ENCODE measurements at places on chromosomes 3 and 15.
A peak's percentile ranks its signal among the peaks of the same experiment; 100 is the strongest.

- DNase-seq: no peak
These were observed 31.3 kb upstream of the BFSP2 start for GRCh38 chr3:133368371-133369067.

DNA sequence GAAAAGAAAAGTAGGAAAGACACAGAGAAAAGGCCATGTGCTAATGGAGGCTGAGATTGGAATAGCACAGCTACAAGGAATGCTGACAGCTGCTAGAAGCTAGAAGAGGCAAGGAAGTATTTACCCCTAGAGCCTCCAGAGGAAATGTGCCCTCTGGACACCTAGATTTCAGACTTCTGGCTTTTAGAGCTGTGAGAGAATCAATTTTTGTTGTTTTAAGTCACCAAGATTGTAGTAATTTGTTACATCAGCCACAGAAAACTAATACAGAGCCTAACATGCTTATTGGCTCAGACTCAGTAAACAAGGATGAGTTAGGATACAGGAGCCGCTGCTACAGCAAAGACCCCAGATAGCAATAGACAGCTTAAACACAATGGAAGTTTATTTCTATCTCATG is 33.1 kb upstream of the GLCE start:
- peak; percentile 54 for DNase-seq

GRCh38 chr15:80003171-80003570 is 32.2 kb upstream of the BCL2A1 start:
- no peak for DNase-seq

DNA sequence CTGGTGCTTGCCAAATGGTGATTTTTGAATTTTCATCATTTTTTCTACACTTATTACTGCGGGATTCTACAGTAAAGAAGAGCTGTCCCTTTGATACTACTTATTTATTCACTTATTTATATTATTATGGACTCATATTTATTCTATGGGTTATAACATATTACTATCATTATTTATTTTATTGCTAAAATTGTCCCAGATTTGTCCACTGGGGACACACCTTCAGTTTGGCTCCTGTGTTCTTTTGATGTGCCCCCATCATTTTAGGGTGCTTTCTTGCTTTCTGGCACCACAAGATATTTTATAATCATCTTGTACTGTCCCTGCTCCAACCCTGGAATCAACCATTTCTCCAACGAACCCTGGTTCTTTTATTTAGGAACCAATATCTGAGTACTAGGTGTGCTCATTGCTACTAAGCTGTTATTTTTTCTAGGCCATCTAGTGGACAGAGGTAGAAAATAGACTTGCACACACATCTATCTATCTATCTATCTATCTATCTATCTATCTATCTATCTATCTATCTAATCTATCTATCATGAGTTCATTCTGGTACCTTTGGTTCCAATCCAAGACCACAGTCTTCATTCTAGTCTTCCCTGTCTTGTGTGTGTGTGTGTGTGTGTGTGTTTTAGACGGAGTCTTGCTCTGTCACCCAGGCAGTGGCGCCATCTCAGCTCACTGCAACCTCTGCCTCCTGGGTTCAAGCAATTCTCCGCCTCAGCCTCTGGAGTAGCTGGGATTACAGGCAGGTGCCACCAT is 16.0 kb downstream of the SLC22A14 start:
- peak; percentile 46 for DNase-seq

- peak; percentile 31 for DNase-seq
These were observed 9.6 kb downstream of the CLEC3B start for GRCh38 chr3:45035441-45036301.

DNA sequence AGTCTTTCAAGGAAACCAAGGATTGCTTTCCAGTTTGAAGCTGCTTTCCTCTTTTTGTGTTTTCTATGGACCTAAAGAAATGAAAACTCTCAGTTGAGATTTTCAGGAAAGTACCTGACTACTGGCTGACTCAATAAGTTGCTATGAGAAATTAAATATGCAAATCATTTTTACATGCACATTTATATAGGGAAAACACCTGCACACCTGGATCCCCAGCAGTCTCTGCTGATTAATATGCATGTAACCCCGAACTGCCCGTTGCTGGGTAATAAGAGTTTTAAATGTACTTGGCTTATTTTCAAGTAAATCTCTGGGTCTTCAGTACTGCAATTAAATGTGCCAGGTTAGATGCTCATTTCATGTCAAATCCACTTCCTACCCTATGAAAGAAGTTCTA is 77.2 kb downstream of the KBTBD8 start:
- DNase-seq: no peak

DNA sequence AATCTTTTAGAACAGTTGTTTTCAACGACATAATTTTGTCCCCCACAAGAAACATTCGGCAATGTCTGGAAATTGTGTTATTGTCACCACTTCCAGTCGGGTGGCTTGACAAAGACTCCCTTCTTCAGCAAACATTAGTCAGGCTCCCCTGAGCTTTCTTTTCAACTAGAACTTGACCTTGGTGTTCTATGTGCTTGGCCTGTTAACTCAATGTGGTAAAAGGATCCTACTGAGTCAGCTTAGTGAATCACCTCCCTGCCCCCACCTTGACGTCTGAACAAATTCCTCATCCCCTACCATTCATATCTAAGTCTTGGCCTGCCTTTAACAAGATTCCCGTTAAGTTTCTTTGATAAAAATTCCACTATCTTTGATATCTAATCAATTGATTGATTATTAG is 465.0 kb upstream of the ROBO1 start:
- peak; percentile 95 for DNase-seq

- DNase-seq: no peak
These were observed 61.9 kb upstream of the PHLDB2 start for GRCh38 chr3:111797171-111797615.

GRCh38 chr15:25525741-25526140 is 86.9 kb upstream of the UBE3A start:
- DNase-seq: no peak

DNA sequence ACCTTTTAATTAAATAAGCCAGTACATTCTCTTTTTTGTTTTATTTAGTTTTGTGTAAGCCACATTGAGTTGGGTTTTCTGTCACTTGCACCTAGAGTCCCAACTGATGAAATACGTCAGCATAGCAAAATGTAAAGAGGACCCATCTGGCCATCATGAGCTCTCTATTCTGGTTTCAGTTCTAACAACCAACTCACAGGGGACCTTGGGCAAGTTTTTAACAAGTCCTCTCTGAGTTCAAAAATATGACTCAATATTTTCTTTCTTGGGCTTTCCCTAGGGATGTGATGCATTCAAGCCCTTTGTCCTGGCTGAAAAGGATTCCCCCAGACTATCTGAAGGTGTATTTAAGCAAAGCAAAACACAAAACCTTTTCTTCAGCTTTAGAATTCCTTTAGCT is 32.9 kb downstream of the PLCH1 start:
- DNase-seq: peak; percentile 69

DNA sequence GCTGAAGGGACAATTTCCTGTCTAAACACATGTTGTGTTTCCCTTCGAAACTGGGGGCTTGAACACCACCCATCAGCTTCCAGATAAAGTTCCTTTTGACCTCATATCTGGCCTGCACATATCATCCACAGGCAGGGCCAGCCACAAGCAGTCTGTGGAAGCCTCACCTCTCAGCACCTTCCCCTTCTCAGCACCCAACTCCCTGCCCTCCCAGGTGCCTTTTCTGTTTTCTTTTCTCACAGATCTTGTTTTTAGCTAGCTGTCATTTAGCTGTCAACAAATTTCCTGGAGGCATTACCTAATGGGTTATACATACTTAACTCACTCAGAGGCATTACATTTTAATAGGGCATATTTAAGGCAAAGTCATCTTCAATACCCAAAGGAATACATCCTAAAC is 93.9 kb downstream of the SEMA6D start:
- no peak for DNase-seq

DNA sequence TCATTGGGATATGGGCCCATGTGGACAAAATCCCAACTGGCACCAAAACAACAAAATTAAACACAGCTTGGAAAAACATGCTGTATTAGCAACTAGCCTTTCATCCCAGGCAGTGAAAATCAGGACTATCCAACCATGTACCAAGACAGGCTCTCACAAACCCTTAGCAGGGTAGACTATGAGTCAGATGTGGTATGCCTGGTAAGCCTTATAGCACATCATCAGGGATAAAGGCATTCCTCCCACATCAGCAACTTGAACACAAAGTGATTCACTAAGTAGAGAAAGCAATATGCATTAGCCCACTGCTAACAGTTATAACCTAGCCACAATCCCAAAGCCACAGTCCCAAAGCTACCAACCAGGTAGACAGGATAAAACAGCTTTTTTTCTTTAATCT is 8.0 kb downstream of the CEP152 start:
- peak; percentile 80 for DNase-seq

GRCh38 chr3:101340591-101340990 is 20.2 kb upstream of the IMPG2 start:
- DNase-seq: peak; percentile 4

GRCh38 chr3:183324083-183324482 is 71.0 kb downstream of the B3GNT5 start:
- DNase-seq: peak; percentile 84

DNA sequence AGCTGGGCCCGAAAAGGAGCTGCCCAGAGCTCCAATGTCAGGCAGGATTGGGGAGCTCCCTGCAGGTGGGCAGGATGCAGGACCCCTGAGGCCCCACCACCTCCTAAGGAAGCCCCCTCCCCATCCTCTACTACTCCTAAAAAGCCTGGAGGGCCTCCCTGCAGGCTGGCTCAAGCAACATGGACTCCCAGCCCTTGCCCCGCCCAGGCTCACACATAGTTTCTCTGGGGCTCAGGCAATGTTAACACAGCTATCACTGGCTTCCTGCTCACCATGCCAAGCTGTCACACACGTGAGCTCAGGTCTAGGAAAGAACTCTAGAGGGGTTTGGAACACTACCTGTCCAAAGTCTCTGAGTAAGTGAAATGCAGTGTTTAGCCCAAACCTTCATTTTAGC is 65.4 kb upstream of the ZNF148 start:
- DNase-seq: no peak

DNA sequence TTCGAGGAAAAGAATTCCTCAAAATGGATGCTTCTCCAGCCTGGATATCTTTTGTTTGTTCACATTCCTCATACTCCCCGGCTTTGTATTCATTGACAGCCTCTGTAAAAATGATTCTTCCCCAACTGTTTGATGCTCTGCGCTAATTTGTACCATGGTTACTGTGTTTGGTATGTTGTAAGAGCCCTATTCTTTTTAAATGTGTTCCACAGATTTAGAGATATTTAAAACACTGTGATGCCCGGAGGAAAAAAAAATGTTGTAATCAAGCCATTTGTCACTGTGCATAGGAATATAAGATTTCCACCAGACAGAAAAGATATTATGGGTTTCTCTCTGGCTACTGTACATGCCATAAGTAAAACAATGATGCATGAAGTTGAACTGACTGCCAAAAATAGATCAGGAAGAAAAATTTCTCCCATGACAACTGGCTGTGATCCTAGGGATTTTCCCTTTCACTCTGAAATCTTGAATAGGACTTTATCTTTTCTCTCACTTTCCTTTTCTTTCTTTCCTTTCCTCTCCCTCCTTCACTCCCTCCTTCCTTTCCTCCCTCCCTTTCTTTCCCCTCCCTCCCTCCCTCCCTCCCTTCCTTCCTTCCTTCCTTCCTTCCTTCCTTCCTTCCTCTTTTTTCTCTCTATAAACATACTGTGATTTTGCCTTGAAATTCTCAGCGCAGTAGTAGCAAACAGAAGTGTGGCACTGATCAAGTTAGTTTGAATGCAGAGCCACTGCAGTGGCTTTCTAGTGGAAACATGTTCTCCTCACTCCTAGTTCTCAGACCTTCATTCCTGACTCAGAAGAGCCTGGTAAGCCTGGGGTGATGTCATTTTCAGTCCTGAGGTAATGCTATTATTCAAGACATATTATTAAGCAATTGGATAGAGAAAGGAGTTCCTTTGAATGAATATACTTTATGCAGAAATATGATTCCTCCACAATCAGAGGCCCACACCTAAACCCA is 254.9 kb upstream of the TBL1XR1 start:
- peak; percentile 98 for DNase-seq

- no peak for DNase-seq
These were observed 397.4 kb upstream of the TPM1 start for GRCh38 chr15:62644889-62645742.

DNA sequence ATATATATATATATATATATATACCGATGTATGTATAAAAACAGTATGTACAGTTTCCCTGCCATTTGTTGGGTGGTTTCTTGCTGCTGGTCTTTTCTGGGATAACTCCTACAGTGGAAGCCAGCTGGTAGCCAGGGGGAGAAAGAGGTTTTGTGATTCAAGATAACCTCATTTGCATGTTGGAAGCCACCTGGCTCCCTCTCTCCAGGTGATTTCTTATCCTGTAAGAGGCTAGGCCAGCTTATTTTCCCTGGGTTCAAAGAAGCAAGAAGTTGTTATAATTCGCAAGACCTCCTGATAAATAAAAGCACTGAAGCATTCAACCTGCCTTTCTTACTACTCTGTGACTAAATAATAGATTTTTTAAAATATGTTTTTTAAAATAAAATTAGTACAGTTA is 443.3 kb downstream of the VGLL3 start:
- DNase-seq: no peak

All from cardiac fibroblast (primary cell).